D721Med (cell line): ENCODE measurements at places on chromosomes 6 and 20.

GRCh38 chr6:167279766-167280446 is 11.2 kb upstream of the UNC93A start:
- DNase-seq, result no peak

GRCh38 chr20:4041748-4042411 is 26.5 kb upstream of the RNF24 start:
- no peak for DNase-seq

DNA sequence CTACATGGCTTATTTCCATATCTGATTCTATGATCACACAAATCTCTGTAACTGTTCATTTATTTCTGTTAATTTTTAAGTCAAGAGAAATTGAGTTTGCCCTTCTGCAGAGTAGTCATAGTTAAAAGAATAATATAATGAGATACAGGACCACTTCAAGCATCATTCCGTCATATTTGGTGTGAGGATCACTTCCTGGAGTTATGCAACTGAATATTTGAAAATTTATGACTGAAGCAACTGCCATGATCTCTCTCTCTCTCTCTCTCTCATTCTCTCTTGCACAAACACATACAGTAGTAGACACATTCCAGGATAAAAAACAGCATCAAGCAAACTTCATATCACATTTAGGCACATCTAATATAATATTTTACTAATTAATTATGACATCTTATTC is 116.4 kb downstream of the COL9A1 start:
- DNase-seq, result no peak

- DNase-seq, result no peak
Observed at GRCh38 chr6:6105472-6106036, 98.8 kb upstream of the NRN1 start.

GRCh38 chr6:145025488-145025887 is 709.8 kb downstream of the EPM2A start:
- no peak for DNase-seq

DNA sequence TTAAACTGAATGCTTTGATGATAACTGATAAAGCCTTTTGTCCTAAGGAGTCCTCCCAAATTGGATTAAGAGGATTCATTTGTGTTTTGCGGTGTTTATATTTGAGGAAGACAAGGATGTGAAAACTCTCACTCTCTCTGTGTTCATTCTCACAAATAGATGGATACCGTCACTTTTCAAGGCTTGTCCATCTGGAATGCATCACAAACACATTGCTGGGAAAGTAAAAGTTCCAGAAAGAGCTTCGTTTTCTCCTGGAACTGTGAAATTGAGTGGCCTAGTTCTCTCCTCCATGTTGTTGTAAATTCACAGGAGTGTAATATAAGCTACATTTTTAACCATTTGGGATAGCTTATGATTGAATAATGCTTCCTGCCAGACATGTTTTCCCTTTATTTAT is 581.6 kb upstream of the FLRT3 start:
- no peak for DNase-seq

GRCh38 chr6:157952861-157953351 is 28.8 kb upstream of the SYNJ2 start:
- no peak for DNase-seq

- DNase-seq, result no peak
Observed at GRCh38 chr6:68978411-68978810, 343.3 kb downstream of the ADGRB3 start.

GRCh38 chr6:113009682-113010081 is 662.6 kb downstream of the RFPL4B start:
- DNase-seq, result no peak

GRCh38 chr20:40282941-40283340 is 406.1 kb downstream of the MAFB start:
- DNase-seq, result no peak

- no peak for DNase-seq
Observed at GRCh38 chr20:53579266-53579580, 14.4 kb downstream of the ZNF217 start.

DNA sequence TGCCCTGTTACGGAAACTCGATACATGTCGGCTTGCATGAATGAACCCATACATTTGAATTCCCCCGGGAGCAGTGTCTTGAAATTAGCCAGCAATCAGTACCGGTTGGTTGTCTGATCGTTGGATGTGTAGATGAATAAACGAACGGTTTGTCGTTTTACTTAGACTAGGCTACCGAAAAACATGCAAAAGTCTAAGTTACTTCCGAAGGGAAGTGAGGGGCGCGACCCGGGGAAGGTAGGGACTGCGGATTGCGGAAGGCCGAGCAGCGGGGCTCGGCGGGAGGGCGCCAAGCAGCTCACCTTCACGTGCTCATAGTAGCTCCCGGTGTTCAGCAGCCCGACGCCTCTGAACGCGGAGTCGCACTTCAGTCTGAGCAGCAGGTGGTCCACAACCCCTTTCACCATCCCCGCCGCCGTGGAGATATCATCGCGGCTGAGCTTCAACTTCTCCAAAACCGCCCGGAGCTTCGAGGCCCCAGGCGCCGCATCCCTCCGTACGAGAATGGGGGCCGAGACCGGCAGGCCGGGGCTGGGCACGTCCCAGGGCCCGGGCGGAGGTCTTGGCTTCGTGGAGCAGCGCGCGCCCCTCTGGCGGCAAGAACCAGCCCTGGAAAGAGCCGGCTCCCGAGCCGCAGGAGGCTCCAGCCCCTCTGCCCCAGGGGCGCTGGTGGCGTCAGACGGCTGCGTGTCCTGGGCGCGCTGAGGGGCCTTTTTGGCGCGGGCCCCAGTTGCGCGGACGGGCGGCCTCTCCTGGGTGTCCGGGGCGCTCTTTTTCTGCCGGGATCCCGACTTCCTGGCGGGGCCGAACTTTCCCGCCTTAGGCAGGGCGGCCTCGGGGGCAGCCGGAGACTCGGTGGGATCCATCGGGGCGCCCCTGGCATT is 632 bp downstream of the CGAS start:
- DNase-seq, result no peak

- DNase-seq, result no peak
Observed at GRCh38 chr6:119915971-119916370, 566.4 kb upstream of the MAN1A1 start.

GRCh38 chr6:111776236-111777221 is 96.7 kb downstream of the FYN start:
- no peak for DNase-seq

DNA sequence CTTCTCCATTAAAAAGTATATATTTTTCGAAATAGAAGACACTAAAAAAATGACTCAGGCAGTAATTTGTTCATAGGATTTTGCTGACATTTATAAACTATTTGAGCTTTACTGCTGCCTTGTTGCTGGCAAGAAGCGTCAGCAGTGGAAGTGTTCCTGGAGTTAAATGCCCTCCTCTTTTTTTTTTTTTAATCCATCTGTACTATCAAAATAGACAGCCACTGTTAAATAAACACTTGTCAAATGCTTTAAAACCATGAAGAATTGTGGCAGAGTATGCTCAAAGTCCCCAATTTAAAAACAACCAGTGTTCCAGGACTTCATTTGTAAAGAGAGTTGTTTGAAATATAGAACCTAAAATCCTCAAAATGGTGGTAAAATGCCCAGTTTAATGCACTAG is 253.8 kb downstream of the NKAIN2 start:
- no peak for DNase-seq

DNA sequence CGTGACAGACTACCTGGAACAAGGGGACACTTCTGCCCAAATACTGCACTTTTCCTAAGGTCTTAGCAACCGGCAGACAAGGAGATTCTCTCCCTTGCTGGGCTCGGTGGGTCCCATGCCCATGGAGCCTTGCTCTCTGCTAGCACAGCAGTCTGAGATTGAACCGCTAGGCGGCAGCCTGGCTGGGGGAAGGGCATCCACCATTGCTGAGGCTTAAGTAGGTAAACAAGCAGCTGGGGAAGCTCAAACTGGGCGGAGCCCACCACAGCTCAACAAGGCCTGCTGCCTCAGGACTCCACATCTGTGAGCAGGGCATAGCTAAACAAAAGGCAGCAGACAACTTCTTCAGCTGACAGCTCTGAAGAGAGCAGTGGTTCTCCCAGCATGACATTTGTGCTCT is 87.8 kb upstream of the ASCC3 start:
- no peak for DNase-seq

DNA sequence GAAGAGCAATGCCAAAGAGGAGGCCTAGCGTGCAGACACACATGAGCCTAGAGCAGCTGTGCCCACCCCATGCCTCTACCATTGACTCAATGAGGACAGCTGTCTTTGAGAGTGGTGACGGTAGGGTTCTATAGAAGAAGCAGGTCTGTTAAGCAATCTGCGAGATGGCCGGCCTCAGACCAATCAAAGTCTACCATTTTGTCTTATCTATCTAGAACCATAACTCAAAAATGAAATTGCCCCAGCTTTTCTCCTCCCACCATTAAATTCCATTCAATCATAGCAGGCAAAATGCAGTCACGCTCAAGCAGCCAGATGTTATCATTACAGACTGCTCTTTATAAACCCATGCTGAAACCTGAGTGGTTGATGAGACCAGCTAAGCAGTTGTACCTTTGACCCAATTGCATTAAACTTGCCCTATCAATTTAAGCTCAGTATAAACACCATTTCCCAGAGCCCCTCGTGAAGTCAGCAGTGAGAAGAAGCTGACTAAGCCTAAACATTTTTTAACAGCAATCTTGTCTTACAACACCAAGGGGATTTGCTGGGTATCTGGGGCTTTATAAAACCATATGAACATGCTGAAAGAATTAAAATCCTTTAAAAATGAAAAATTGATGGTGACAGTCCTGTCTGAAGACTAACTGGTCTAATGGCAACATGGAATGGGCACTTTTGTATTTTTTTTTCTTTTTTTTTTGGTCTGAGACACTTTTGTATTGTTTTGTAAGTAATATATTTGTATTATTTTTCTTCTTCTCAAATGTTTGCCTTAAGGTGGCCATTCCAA is 57.5 kb downstream of the FOXC1 start:
- DNase-seq, result no peak

DNA sequence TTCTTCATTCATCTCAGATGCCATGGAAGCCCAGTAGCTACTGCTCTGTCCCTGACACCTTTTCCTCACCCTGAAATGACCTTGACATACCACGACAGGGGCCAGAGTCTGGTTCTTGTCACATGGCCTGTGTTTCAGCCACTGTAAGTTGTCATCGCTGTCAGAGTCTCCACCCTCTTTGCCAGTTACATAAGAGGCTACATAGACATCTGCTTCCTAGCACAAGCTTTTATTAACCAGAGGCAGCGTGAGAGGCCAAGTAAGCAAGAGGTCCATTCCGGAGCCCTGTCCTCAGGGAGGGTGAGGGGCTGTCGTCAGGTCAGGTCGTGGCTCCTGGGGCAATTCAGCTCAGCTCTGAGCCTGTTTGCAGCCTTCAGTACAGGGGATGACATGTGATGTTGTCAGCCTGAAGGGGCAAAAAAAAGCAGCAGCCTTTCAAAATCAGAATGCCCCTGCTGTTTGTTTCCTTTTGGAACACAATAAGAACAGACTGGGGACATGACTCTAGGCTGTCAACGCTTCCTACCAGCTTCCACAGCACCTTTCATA is 146.3 kb downstream of the MTFR2 start:
- DNase-seq, result no peak

- DNase-seq, result no peak
Observed at GRCh38 chr6:87914637-87915395, 132.8 kb upstream of the SPACA1 start.

GRCh38 chr6:116476002-116476678 is 15.0 kb downstream of the CALHM6 start:
- DNase-seq, result no peak

DNA sequence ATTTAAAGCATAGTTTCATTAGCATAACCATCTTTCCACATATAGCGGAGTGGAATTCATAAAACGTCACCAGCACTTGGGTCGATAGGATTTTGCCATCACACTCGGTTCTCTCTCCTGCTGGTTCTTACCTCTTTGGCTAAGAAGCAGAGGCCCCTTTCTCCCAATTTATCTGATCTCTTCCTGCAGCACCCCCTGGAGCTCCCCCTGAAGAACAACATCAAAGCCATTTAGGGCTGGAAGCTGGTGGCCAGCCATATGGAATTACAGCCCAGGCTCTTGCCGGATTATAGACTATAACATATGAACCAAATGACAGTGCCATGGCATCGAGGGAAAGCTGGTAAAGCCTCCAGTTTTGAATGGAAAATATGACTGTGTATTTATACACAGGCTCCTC is 6.4 kb upstream of the KIF6 start:
- no peak for DNase-seq

DNA sequence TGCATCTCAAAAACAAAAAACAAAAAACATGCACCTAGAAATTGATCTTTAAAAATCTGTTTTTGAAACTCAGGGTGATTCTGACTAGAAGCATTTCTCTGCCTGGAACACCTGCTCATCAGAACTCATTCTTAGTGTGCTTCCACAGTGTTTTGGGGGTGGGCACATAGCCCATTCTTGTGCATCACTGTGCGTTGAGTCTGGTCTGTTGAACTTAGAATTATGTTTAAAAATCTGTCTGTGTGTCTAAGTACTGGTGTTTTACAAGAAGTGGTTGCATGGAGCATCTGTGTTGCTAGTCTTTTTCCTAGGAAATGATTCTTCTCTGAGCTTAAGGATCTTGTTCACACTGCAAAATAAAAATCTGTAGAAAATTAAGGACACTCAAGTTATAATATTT is 264.5 kb downstream of the SOX4 start:
- DNase-seq, result no peak

GRCh38 chr20:24746351-24746685 is 202.8 kb upstream of the CST7 start:
- DNase-seq, result no peak

DNA sequence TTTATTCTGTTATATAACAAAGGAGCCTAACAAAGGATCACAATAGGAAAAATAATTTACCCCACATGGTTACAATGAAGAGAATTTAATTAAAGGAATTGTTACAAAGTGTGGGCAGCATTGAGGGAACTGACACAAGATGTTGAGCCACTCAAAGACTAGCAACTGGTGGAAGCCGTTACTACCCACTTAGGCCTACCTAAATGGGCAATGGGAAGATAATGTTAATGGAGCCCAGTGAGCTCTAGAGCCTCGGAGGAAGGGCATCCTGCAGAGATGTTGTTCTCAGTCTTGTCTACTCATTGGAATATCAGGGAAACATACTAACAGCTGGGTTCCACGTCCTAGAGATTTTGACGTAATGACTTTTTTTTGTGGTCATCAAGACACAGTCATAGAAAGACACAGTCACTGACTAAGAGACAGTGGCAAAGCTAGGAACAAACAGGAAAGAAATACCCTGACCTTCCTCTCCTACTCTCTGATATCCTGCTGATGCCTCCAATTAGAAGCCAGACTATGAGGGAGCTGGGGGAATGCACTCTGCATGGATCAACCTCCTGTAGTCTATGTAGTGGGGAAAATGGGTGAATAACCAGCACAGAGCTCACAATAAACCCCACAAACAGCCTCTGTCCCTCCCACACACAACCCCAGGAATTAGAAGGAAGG is 523.8 kb upstream of the FLRT3 start:
- DNase-seq, result no peak

- no peak for DNase-seq
Observed at GRCh38 chr6:127301199-127301700, 34.6 kb downstream of the RNF146 start.

- no peak for DNase-seq
Observed at GRCh38 chr20:4297127-4297826, 281.9 kb upstream of the RNF24 start.

- DNase-seq, result no peak
Observed at GRCh38 chr6:32436186-32436585, 3.5 kb upstream of the HLA-DRA start.
